ENCODE measurements at places on chromosomes 6 and 20.

DNA sequence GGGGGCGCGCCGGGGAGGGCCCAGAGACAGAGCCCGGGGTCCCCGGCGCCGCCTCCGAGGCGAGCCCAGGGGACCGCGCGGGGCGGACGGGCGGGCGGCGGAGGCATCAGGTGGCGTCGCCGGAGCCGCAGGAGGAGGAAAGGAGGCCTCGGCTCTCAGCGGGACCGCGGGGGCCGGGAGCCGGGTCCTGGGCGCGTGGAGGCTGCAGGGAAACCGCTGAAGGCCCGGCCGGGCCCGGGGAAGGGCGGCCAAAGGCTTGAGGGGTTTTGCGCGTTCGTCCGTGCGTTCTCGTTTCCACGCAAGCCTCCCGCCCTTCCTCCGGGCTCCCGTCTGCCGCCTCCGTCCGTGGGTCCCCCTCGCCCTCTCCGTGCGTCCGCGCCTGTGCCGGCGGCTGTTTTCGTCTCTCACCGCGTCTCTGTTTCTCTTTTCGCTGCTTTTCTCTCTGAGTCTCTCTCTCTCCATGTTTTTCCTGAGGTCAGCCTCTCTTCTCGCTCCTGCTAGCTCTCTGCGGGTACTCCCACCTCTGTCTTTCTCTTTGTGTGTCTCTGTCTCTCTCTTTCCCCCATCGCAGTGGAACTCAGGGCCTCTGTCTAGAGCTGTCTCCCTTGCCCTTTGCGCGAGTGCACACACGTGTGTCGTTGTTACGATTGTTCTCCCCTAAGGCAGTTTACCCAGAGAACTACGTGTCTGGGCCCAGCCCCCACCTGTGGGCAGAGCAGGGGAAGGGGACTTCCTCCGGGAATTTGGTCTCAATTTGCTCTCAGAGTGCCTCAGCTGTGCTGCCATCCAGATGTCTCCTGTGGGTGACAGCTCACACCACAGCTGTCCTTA, 2.1 kb downstream of the IRF4 start:
- DNase-seq = no peak

DNA sequence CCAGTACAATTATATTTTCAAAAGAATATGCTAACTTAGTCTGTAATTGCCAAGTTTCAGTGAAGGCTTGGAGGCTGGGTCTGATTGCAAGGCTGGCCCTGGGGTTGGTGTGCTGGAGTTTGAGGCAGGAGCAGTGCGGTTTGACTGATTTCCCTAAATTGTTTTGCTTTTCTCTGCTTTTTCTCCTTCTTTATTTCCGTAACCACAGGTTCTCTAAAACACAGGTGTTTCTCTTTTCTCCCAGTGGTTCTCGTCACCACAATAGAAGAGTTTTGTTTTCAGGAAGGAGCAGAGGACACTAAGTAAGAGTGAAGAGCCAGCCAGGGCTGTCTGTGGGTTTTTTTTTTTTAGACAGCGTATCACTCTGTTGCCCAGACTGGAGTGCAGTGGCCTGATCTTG, 8.2 kb upstream of the SNX9 start:
- DNase-seq = no peak

- DNase-seq = no peak
These were observed 255.9 kb upstream of the RREB1 start for GRCh38 chr6:6851949-6852261.

DNA sequence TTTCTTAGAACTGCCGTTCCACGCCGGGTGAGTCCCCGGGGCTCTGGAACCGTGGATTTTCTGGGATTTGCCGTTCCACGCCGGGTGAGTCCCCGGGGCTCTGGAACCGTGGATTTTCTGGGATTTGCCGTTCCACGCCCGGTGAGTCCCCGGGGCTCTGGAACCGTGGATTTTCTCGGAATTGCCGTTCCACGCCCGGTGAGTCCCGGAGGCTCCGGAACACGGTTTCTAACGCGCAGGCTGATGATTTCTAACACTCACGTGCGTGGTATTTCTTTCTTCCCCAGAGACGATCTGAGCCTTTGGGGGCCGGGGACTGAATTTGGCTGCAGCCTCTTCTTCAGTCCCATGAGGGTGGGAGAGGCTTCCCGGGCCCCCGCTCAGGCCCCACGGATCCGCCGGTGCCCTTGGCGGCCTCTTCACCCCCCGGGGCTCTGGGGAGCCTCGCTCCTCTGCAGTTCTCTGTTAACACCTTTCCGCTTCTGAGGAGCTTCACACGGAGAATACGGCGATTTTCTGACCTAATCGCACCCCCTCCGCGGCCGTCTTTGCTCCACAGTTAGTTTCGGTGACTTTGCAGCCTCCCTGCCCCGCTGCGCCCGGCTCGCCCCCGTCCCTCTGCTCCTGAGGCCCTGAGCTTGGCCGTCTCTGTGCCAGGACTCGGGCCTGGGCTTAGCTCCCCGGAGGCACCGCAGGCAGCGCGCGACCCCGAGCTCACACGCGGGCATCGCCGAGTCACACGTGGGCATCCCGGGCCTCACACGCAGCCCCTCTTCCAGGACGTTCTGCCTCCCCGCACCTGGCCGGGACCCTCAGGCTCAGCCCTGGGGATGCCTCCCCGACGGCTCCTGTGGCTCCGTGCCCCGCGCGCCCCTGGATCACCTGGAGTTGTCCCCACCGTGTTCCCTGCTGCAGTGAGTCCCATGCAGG, 7.2 kb upstream of the KIF25 start:
- no peak for DNase-seq

GRCh38 chr20:12894089-12894488, 114.7 kb upstream of the SPTLC3 start:
- DNase-seq = no peak

- DNase-seq = no peak
These were observed 38.0 kb downstream of the TNFAIP3 start for GRCh38 chr6:137904822-137905617.

DNA sequence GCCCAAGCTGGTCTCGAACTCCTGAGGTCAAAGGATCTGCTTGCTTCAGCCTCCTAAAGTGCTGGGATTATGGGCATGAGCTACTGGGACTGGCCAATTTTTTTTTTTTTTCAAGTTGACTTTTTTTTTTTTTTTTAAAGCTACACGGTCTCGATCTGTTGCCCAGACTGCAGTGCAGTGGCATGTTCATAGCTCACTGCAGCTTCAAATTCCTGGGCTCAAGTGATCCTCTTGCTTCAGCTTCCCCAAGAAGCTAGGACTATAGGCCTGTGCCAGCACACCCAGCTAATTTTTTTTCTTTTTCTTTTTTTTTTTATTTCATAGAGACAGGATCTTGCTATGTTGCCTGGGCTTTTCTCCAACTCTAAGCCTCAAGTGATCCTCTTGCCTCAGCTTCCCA, 59.5 kb downstream of the NCOA3 start:
- DNase-seq = no peak

DNA sequence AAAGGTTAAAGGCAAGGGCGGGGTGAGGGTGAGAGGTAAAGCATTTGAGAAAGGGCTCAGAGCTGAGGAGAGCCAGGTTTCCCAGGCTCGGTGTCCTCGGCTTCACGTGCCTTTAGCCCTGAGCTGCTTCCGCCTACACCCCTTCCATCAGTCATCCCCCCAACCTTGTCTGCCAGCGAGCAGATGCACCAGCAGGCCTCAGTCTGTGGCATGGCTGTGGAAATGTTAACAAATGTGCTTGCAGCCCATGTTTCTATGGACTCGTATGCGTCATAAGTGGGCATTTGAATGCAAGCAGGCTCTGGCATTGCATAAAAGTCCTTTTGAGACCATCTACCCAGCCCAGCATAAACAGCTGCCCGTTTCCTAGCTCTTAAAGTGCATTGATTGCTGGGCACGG, 88.8 kb downstream of the SYNJ2 start:
- no peak for DNase-seq

DNA sequence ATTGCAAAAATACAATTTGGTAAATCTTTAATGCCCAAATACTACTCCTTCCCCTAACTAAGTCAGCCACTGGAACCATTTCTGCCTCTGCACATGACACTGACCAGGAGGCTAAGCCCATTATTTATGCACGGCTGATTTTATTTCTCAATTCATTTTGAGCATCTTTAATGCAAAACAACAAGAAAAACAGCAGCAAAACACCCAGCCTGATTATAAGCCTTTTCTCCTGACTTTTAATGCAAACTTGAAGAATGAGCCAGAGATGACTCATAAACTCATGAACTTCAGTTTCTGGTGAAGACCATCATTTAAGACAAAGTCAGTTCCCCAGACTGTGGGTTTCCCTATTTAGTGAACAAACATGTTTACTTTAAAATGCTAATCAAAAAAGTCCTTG, 51.6 kb downstream of the CYP24A1 start:
- no peak for DNase-seq

DNA sequence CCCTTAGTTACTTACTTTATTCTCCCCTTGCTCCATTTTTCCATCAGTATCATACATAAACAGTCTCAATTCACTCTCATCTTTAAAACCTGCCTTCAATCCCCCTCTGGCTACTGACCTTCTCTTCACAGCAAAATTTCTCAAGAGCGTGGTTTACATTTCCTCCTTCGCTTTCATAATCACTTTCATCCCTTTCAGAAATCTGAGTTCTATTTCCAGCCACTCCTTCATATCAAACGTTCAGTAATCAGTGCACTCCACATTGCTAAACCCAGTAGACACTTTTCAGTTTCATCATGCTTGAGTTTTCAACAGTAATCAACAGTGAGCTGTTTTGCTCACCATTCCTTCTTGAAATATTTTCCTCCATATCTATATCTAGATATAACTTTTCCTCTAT, 176.7 kb upstream of the HSF2 start:
- no peak for DNase-seq

- no peak for DNase-seq
These were observed 142.1 kb downstream of the BMP2 start for GRCh38 chr20:6909608-6910007.

GRCh38 chr6:26218824-26219223, 131.6 kb downstream of the HFE start:
- DNase-seq = no peak

All from iPS DF 6.9 (cell line).